ENCODE measurements at places on chromosomes 2 and 18.

GRCh38 chr2:239312081-239312511 lies 88.7 kb downstream of the HDAC4 start:
- DNase-seq: no peak

DNA sequence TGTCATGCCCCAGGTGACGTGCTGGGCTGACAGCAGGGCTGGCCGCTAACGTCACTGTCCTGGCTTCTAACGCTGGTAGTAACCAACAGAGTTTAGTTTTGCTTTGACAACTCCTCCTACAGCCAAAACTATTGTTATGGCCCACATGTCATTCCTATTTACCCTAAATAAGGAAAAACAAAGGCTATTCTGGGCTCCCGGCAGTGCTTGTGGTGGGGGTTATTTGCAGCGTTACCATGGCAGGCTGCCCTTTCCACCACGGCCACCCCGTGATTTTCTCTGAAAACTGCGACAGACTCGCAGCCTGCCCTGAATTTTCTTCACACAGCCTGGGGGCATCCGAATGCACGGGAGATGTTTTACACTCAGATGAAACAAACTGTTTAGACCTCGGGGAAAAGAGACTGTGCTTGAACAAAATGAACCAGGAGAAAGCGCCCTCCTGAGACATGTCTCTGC lies 115.2 kb downstream of the FAM210A start:
- no peak for DNase-seq

GRCh38 chr2:66560683-66561082 lies 125.8 kb downstream of the MEIS1 start:
- DNase-seq: no peak

DNA sequence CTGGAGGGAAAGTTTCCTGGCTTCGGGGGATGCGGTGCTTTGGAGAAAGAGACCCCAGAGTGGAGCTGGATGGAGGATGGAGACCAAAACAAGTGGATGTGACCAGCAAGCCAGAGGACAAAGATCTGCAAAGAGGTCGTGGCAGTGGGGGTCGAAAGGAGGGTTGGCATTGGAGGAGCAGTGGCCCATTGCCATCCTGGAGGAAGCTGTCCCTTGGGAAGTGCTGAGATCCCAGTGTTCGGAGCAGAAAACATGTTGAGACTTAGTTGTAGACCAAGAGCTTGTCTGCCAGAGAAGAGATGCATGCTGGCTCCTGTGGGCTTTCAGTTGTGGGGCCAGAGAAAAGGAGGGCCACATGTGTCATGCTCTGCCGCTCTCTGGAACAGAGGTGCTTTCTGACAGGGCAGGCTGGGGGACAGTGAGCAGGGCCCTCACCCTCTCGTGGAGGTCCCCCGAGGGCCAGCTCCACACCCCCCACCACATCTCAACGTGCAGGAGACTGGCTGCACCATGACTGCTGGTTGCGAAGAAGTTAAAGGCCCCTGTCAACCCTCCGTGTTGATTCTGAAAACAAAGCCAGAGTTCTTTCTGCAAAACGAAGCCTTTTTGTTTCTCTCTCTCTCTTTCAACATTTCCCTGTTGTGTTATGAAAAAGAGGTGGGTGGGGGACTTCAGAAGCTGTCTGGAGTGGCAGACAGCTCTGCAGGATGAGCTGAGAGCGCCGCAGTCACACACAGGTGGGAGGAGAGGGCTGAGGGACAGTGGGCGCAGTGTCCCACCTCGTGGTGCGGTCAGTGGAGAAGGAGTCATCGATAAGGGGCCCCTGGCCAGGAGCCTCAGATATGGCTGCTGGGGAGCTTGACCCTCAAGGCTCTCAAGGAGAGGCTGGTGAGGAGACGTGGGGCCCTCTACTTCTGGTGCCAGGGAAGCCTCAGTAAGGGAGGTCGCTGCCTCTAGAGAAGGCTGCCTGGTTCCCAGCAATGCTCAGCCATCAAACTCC lies 77.6 kb upstream of the BCL2L11 start:
- no peak for DNase-seq

- DNase-seq: no peak
Measured at GRCh38 chr2:120830096-120830830, 94.6 kb downstream of the GLI2 start.

- no peak for DNase-seq
Measured at GRCh38 chr2:43194121-43194869, 32.1 kb downstream of the ZFP36L2 start.

DNA sequence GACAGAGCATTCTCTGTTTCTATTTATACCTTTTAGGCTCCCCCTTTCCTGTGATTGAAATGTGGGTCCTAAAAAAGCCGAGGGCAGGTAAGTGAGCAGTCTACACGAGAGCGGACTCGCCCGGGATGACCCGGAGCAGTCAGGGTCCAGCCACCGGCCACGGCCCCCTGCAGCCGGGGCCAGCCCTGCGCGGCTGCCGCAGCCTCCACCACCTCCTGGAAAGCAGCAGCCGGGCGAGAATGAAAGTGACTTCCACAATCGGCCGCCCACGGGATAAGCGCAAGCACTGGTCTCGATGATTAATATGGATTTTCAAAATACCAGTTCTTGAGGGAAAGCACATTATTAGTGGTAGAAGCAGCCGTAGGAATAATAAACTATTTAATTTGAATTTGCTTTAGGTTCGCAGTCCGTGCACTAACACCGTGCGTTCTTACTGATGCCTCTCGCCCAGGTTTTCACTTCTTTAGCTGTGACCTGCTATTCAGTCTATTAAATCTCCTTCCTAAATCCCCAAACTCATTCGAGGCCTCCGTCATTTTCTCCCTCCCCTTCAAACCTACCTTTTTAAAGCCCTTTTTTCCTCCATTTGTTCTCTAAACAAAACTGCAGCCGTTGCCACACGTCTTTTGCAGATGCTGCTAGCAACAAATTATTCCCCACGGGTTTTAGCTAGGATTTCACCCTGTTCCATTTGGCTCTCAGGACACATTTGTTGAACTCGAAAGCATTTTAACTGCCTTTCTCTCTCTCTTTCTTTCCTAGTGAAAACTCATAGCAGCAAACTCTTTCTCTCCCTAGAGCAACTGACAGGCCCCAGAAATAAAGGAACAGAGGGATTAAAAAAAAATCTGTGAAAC lies 1015.1 kb upstream of the PIK3C3 start:
- DNase-seq: no peak

GRCh38 chr2:219444566-219445091 lies 10.0 kb downstream of the SPEG start:
- DNase-seq: no peak

GRCh38 chr18:68662754-68663153 lies 52.2 kb downstream of the TMX3 start:
- DNase-seq: peak; percentile 7

DNA sequence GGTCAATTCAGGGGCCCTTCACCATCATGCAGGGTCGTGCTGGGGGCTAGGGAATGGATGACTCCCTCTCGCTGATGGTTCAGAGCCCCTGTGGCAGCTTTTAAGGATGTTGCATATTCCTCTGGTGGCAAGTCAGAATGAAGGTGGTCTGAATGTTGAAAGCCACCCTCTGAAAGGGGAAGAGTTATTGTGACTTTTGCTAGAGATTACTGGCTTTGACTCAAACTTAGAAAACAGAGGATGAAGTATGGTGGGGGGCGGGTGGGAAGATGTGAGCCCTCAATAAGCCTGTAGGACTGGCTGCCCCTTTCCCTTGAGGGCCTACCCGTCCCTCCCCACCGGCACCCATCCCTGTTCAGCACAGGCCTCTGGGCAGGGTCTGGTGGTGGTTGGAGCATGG lies 23.2 kb downstream of the MC2R start:
- DNase-seq: no peak

DNA sequence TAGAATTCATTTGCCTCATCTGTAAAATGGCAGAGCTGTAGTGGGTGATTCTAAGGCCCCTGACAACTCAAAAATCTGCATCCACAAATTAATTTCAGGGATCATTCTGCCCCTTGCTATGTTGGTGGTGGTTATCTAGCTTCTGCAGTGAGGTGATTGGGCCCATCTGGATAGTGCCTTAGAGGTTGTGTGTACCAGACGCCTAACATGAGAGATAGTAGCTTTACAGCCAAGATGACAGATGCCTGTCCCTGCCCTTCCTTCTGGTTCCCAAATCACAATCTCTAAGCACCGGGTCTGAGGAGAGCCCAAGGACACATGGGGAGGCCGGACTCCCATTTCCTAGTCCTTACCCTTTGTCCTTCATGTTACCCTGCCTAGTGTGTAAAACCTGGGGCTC lies 51.1 kb upstream of the TNP1 start:
- no peak for DNase-seq

GRCh38 chr2:11581124-11581796 lies 47.4 kb downstream of the GREB1 start:
- no peak for DNase-seq

- DNase-seq: peak; percentile 57
Measured at GRCh38 chr18:62526098-62527025, 3.5 kb downstream of the ZCCHC2 start.

- peak; percentile 10 for DNase-seq
Measured at GRCh38 chr18:5975111-5976002, 80.0 kb upstream of the TMEM200C start.

- no peak for DNase-seq
Measured at GRCh38 chr2:26974352-26974751, 3.9 kb downstream of the MAPRE3 start.

GRCh38 chr18:50590593-50590992 lies 30.7 kb downstream of the MAPK4 start:
- no peak for DNase-seq

DNA sequence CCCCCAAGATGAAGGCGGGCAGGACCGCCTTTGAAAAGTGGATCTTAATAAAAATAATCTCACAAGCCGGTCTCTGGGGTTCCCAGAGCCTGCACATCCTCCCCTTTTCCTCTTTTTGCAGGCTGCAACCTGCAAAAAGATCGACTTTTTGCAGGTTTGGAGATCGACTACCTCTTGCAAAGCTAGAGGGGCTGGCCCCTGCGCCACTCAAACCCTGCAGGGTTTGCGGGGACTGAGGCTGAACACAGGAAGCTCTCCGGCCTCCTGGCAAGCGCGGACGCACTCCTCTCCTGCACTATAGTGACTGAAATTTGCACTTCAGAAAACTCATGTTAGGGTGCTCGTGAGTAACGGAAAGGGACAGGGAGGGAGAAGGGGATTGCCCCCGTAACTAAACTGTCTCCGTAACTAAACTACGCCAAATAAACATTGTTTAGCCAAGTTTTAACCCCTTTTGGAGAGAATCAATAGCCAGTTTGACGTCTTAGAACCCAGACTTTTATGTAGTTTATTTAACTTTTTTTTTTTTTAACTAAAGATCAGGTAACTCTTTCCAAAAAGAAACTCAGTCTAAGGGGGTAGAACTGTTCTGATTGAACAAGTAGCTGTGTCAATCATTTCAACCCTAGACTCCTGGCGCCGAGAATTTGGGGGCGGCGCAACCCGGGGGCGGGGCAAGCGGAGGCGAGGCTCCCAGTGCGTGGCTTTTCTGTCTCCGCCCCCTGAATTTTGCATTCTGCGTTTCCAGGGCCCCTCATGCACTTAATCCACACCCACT lies 2.5 kb downstream of the IGFBP5 start:
- DNase-seq: no peak

DNA sequence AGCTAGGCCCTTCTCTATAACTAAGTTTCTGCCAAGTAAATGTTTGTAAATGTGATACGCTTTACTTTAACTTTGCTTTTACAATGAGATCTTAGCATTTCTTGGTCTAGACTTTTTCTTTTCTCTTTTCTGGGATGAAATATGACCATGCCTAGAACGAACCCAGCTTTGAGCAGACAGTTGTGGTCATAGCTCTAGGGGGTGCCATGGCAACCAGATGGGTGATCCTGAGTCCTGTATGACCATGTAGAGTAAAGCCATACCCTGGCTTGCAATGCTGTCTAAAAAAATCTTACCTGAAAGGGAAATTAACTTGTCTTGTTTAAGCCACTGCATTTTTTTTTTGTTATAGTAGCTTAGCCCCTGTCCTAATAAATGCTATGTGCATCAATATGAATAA lies 956.3 kb downstream of the SLC4A3 start:
- no peak for DNase-seq

DNA sequence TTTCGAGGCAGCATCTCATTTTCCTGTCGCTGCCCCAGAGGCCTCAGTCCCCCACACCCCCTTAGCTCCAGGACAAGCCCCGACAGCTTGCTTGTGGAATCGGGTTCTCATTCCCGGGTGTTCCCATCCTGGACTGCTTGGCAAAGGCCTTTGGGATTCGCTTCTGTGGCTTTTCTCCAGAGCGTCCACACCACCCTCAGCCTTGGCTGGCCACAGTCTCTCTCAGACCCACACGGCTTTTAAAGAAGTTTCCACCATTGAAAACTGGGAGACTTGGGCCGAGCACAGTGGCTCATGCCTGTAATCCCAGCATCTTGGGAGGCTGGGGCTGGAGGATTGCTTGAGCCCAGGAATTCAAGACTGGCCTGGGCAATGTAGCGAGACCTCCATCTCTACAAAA lies 2.7 kb downstream of the ESPNL start:
- DNase-seq: no peak

GRCh38 chr2:220981926-220982325 lies 590.2 kb downstream of the EPHA4 start:
- no peak for DNase-seq

GRCh38 chr18:1057367-1057766 lies 152.7 kb downstream of the ADCYAP1 start:
- no peak for DNase-seq

DNA sequence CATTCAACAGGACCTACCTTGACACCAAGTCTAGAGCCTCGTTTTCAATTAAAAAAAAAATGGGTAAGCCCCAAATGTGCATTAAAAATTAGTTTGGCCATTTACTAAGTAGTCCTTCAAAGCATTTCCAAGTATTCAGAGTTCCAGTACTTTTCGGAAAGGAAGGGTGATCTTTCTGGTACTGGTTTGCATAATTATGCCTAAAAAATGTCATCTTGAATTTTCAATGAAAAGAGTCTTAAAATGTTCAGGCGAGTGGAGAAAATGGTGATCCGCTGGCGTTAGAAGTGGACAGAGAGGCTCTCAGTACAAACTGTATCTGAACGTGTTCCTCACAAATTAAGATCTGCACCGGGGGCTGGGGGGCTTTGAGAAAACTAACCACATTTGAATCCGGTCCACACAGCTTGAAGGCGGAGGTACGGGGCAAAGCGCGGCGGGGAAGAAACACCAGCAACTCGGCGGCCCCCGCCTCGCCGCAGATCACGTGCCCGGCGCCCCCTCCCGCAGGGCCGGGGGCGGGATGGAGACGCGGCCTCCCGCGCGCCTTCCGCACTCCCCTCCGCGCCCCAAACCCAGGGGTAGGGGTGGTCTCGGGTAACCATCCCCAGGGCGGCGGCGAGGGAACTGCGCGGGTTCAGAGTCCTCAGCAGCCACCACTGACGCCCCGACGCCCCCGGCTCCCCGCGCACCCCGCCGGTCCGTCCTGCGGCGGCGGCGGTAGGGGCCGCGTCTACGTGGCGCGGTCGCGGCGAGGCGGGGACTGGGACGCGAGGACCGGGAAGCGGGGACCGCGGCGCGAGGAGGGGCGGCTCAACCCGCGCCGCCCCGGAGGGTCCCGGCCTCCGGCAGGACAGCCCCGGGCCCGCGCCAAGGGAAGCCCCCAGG lies 564 bp downstream of the LPIN2 start:
- DNase-seq: no peak

- DNase-seq: no peak
Measured at GRCh38 chr2:98012561-98012991, 16.8 kb upstream of the TMEM131 start.

Data from GM04504 (cell line).